Memory B cell (primary cell): ENCODE measurements at places on chromosomes 5 and 9.

DNA sequence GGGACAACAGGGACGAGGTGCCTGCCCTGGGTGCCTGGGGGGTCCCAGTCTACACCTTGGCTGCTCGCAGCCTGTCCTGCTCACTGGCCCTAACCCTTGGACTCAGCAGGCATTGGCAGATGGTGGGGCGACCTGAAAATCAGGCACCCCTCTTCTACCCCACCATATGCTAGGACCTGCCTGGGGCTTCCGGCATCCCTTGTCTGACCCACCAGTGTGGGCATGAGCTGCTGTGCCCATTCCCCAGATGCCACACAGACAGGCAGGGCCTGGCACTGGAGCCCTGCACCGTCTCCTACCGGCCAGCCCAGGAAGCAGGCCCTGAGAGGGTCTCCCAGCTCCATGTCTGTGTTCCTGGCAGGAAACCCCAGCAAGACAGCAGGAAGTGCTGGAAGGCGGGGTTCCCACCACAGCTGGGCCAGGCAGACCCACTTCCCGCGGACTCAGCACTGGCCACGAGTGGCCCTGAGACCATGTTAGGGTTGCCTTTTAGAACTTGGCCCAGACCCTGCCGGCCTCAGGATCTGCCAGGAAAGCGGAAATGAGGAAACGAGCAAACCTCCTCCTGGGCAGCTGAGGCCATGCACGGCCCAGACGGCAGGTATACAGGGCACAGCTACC is 3.1 kb downstream of the NINJ1 start:
- DNase-seq = no peak

GRCh38 chr9:6034954-6035353 is 19.5 kb upstream of the RANBP6 start:
- DNase-seq = no peak

GRCh38 chr5:41755705-41756104 is 114.5 kb downstream of the OXCT1 start:
- DNase-seq = no peak

GRCh38 chr9:86443992-86444391 is 89.8 kb upstream of the TUT7 start:
- DNase-seq = no peak

DNA sequence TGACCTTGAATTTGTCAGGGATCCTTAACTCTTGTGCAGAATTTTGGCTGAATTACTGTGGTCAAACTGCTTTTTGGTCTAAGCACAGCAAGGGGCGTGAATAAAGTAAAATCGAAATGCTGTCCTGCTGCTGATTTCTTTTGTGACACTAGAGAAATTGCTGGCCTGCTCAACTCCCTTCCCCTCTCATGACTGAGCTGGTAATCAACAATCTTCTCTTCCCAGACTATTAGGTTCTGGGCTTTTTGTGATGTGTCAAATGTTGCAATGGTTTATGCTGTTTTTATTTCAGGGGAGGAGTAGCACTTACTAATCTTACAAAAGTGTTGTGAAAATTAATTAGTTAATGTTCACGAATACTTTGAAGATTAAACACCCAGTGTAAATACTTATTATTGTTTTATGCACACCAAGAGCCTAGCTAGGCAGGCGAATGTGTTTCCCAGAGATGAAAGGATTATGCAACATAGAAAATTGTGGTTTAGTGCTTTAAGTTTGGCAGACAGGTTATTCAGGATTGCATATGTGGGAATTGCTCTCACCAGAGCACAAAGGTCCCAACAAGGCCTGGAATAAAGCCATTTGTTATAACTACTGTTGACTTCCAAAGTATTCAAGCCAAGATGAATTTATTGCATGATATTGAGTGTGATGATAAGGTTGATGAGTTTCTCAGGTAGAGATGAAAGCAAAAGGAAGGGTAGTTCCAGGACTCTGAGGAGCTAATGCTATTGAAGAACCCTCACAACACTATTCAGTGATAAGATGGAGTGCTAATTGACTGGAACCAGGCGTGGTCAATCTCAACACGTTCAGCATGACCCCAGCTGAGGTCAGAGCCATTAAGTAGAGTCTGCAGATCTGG is 280.7 kb upstream of the ZNF608 start:
- no peak for DNase-seq

DNA sequence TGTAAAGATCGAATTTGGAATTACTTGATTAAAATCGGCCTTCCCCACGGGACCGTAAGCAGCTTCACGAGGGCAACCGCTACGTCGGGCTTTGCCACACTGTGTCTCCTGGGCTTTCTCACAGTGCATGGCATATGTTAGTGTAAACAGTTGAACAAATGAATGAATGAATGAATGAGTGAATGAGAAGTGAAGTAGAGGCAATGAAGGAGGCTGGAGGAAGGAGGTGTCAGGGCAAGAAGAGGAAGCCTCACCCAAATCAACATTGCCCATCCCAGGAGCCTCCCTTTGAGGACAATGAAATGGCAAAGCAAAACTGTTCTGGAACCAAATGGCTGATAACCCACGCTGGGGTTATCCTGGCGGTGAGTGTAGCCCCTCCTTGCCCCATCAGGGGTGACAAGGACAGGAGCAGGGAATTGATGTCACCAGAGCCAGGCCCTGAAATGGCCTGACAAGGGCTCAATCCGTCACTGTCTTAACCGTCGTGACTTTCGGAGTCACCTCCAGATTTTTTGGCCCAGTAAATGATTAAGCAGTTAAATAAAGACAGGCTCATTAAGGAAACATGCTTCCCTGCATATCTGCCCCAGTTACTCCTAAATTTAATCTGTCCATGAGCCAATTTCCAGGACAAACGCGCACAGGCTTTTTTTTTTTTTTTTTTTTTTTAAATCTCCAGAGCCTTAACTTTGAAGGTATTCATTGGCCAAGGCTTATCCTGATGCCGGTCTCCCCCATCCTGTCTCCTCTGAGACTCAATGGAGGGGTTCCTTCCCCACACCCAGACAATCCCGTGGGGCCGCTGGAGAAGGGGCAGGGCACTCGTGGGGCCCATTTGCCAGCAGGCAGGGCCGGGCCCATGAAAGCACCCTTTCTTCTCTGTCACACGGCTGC is 88.4 kb upstream of the BOD1 start:
- no peak for DNase-seq

GRCh38 chr5:103434057-103434456 is 128.5 kb downstream of the NUDT12 start:
- DNase-seq = no peak

GRCh38 chr5:10734832-10735523 is 26.1 kb downstream of the DAP start:
- DNase-seq = no peak

- DNase-seq = no peak
Measured at GRCh38 chr5:178086266-178086665, 27.1 kb upstream of the N4BP3 start.

- DNase-seq = no peak
Measured at GRCh38 chr9:98357921-98358535, 102.6 kb upstream of the TBC1D2 start.

GRCh38 chr9:27088981-27089380 is 20.0 kb upstream of the TEK start:
- no peak for DNase-seq

DNA sequence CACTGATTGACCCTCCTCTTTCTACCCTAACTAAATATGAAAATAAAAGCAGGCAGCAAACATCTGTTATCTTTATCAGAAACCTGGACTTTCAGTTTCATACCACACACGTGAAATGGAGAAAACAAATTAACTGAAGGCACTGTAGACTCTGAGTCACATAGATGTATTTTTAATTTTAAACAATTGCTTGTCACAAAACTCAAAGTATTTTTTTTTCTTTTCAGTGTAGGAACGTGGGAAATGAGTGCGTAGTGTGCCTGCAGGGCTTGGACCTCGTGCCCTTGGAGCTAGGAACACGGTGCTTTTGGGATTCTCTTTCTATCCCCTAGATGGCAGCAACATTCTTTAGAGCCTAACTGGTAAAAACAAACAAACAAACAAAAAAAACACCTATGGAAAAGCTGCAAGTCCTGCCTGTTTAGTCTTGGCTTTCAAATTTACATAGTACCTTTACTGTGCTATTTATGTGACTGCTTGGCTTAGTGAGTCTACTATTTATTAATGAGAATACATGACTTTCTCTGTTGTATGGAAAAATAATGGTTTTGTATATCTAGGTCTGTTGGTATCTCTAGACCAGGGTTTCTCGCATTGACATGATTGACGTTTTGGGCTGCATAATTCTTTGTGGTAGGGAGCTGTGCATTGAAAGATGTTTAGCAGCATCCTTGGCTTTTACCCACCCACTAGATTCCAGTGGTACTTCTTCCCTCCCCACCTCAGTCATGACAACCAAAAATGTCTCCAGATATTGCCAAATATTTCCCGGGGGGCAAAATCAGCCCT is 16.8 kb upstream of the ACTBL2 start:
- no peak for DNase-seq

- DNase-seq = no peak
Measured at GRCh38 chr5:112002376-112002775, 245.4 kb upstream of the NREP start.

GRCh38 chr5:54905942-54906537 is 79.4 kb downstream of the ESM1 start:
- DNase-seq = no peak
